ENCODE measurements at places on chromosomes 3 and 15.

GRCh38 chr15:99593070-99593469, 27.3 kb downstream of the MEF2A start:
- DNase-seq: no peak

DNA sequence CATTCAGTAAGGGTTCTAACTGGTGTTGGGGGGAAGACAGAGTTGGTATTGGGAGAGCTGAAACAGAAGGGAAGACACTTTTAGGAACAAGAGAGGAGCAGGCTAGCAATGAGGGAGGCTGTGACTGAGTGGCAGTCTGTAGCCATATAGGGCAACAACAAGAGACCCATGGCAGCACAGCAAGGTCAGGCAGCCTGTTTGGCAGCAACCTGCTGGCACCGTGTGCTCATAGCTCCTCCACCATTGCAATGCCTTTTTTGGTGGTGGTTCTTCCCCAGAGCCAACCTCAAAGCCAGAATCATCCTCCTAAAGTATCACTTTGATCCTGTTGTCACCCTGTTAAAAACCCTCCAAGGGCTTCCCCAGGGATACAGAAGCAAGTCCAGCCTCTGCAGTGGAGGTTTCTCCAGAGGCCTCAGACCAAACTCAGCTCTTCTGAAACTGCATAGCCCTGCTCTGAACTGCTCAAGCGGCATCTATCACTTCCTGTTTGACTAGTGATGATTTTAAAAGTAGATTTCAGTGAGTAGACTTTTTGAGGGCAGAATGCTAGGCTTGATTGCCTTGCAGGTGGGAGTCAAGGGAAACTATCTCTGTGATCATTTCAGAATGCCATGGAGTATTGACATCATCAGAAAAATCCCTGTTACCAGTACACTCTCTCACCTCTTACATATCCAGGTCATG, 176.9 kb downstream of the STAC start:
- DNase-seq: no peak

DNA sequence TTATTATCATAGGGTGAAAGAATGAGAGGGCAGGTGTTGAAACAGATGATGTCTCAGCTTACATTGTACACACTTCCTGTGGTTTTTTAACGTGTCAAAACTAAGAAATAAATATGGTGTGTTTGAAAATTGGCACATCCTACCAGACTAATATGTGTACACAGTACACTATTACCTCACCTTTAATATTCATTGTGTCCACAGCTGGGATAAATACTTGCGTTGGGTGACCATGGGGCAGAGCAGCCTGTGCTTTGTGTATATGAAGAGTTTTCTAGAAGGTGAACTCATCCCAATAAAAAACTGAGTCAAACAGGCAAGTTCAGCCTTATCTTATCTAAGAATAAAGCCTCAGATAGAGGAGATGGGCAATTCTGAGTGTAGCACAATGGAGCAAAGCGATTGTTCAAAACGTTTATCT, 17.3 kb downstream of the SUCNR1 start:
- peak; percentile 38 for DNase-seq

- no peak for DNase-seq
These were observed 82.7 kb downstream of the BTLA start for GRCh38 chr3:112416391-112417212.

- DNase-seq: no peak
These were observed 2.6 kb upstream of the MAP4 start for GRCh38 chr3:48018841-48019240.

DNA sequence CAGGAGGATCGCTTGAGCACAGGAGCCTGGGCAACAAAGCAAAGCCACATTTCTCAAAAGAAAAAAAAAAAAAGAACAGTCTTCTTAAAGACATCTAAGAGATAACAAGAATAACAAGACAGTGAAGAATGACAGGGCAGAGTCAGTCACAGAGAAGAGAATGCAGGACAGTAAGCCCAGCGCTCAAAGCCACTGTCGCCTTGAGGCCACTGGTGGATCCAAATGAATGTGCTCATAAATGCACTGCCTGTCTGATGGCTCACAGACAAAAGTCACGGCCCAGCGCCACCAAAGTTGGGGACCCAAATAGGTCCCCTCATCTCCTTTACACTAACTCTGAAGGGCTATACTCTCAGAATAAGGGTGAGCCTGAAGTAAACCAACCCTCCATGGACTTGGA, 52.3 kb downstream of the FAM174B start:
- no peak for DNase-seq

DNA sequence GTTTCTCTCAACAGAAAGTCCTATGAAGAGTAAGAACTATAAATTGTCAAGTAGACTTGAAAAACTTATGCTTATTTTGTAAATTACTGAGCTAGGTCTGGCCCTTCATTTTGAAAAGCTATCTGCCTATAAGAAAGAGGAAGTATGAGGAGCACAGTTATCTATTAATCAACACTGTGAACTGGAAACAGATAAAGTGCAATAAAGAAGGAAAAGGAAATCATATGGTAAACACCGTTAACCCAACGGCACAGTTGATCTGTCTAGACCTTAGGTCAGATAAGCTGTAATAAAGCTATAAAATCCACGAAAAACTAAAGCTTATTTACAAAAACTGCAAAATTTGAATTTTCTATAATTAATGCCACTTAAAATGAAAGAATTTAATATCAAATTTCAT, 242.5 kb downstream of the ZBTB20 start:
- no peak for DNase-seq

GRCh38 chr3:57545636-57546268, 1.6 kb upstream of the DNAH12 start:
- DNase-seq: no peak

GRCh38 chr3:168862466-168862865, 766.7 kb upstream of the GOLIM4 start:
- no peak for DNase-seq

GRCh38 chr3:44400771-44401170, 62.2 kb downstream of the TCAIM start:
- no peak for DNase-seq

GRCh38 chr15:81858586-81858985, 187.2 kb downstream of the MEX3B start:
- no peak for DNase-seq

- no peak for DNase-seq
These were observed 114.3 kb downstream of the FAM43A start for GRCh38 chr3:194800002-194800401.

DNA sequence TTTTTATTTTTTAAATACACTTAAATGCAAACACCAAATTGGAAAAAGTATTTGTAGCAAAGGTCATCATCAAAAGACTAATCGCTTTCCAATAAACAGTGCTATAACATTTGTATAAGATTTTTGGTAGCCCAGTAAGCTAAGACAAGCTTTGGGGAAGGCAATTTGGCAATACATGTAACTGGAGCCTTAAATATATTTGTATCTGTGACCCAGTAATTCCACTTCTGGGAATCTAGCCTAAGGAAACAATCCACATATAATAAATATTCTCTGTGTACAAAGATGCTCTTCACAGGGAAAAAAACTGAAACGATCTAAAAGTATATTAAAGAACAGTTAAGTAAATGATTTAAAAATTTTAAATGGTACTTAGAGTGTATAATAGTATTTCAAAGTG, 65.5 kb upstream of the TJP1 start:
- no peak for DNase-seq

DNA sequence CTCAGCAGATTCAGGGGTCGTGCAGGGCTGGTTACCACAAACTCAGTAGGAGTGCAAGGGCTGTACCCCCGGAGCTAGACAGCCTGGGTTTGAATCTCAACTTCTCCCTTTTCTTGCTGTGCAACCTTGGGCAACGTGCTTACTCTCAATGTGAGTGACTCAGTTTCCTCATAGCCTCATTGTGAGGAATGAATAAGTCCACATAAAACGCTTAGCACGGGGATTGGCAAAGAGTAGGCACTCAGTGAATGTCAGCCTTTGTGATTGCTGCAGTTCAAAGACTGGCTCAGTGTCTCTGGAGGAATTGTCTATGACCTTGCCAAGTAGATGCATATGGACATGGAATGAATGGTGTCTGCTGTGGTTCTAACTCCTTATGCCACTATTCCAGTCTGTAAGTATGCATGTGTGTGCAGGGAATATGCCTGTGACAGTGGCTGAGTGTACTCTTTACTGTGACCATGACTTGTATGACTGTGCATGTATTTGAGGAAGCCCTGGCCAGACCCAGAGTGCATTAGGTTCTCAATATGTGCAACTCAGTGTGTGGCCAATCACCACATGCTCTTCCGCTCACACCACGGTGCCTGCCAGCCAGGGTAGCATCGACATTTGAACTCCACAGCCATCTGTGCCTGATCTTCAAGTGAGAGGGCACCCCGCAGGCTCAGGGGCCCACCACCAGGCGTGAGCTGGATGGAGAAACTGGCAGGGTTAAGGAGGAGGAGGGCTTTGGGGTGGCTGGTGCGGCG, 900 bp upstream of the HYAL3 start:
- no peak for DNase-seq

GRCh38 chr3:117910820-117911521, 1123.7 kb downstream of the IGSF11 start:
- no peak for DNase-seq

GRCh38 chr15:36682101-36682500, 102.7 kb downstream of the CDIN1 start:
- DNase-seq: no peak

DNA sequence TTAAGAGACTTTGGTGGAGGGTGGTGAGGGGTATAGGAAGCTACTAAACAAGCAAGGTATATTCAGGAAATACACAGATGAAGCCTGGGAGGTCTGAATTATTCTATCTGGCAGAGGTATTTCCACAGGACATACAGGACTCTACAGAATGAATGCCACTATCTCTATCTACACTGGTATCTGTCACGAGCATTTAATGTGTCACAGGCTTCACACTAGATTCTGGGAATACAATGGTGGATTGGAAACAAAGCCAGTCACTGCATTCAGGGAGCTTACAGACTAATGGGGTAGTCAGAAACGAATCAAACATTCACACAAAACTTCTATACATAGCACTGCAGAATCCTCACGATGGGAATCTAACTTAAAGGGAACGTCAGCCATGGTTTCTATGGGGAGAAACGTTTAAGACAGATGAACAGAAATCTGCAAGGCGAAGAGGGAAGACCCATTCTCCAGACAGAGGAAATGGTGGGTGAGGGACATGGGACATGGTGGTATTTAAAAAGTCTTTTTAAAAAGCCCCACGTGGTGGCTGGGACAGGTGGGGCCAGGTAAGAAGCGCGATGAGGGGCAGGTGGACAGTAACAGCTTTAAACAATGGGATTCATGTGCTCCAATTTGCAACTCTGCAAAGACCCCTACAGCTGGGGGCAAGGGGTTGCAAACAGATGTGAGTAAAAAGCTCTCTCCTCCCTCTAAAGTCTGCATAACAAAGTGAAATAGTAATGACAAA, 16.5 kb downstream of the LRIG1 start:
- no peak for DNase-seq
